Mucosa of descending colon (tissue), 3 donors: ENCODE measurements at places on chromosomes 3 and 15. TPM values are rescaled to one million over a fixed set of nuclear protein-coding genes. Genes with fewer than 3 reads are reported as not detected.

GRCh38 chr15:55696221-55696620 is 46.7 kb downstream of the PRTG start:
- DNase-seq: no peak

GRCh38 chr3:194696702-194697101 is 11.0 kb downstream of the FAM43A start:
- DNase-seq: no peak

DNA sequence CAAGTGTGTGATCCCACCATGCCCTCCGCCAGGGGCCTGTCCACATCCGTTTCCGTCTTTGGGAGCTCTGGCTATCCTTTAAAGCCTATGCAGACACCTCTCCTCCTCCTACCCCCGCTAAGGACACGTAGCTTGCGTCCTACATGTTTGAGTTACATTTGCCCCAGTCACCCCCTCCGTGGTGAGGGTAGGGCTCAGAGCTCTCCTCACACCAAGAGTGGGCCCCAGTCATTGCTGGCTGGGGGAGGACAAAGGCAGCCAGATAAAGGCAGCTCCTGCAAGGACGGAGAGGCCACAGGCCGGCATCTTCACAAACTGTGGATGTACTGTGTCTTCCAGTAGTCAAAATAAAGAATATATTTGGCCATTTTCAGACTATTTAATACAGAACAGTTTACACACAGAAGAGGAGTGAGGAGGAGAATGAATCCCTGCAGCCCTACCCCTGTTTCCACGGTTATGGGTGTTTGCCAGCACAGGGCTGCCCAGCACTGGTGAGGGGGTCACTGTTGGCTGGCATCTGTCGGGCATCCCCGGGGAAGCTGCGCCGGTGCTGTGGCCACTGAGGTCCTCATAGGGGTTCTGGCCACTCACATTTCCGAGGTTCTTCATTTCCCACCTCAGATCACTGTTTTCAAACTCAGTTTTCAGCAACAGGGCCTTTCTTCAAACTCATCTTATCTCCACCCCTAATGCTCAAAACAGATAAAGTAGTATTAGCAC is 118.7 kb downstream of the CHRNA7 start:
- DNase-seq: no peak

DNA sequence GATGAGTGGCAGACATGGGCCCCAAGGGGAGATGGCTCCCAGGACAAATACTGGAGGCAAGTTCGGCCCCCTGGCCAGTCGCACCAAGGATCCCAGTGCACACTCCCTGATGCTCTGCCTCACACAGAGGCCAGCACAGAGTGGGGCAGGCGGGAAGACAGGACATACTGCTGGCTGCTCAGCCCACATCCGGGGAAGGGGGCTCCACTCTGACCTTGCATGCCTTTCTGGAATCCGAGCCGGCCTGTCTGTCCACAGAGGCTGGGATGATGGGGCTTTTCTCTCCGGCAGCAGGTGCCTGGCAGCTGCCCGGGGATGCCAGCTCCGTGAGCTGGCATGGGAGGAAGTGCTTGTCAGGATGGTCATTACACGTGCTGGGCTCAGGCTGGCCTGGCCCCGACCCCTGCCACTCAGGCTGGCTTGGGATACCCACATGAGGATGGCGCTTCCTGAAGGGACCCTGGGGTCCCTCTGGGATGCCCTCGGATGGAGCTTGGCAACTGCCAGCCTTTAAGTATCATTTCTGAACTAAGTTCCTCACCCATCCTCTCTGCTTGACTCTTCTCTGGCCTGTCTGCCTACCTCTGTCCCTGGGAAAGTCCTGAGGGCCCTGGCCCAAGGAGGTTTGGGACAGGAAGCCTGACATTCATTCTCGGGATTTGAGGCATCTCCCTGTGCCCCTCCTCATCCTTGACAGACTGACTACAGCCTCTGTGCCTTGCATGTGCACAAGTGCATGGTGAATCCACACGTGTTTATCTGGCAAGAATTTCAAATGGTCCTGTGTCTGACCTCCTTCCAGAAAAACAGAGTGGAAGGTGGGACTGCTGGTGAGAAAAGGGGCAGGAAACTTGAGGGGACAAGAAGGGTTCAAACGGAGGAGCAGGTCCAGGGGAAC is 46.5 kb downstream of the EXOG start:
- DNase-seq: no peak

DNA sequence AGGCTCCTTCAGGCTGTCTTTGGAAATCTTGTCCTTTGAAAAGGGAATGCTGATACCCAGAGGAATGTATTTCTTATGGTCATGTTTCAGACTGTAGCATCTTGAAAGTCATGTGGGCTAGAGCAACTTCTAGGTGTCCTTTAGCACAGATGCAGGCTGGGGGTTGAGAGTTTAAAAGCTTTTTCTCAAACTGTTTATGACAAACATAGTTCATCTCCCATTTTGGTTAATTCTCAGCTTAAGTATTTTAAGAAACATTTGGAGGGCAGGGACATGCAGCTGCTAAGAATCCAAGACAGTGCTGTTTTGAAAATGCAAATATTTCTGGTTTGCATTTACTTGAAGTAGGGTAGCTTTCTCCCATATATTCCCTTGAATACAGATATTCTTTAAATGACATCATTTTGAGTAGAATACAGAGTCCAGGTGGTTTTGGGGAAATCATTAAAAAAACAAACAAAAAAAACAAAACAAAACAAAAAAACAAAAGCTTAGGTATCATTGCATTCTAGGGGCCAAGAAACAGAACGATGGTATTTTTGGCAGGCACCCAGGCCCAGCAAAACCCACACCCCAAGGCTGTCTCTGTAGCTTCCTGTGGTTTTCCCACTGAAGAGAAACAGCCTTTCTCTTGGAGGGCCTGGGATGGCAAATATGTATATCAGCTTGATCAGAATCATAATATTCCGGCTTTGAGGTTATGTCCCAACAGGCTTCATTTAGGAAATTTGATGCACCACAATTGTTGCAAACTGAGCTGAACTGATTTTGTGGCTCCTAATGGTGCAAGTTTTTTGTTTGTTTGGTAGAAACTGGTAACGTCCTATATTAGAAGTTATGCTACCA is 120.0 kb downstream of the ATG7 start:
- no peak for DNase-seq

DNA sequence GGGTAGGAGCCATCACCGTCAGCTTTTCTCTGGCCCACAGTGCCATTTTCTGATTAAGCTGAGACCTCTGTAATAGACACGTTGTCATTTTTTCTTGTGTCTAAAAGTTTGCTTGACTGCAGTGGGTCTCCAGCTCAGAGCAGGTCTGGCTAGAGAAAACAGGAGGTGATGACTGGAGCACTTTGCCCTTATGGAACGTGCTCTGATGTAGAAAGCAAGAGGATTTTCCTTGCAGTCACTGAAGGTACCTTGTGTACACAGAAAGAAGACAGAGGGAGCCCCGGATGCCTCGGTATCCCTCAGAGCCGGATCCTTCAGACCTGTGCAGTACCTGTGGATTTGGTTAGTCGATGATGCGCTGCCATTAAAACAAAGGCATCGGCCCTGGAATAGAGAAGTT is 76.2 kb downstream of the IGF1R start:
- DNase-seq: no peak

- no peak for DNase-seq
Observed at GRCh38 chr3:160016972-160017371, 28.3 kb downstream of the IL12A start.

GRCh38 chr15:27730868-27731267 is 368.2 kb downstream of the OCA2 start:
- DNase-seq: no peak

- no peak for DNase-seq
Observed at GRCh38 chr3:50617096-50617791, at the start of gene MAPKAPK3. Gene MAPKAPK3, plus strand, starts transcription at chr3:50617151. Its CDS starts 415 bp downstream, at chr3:50617566.

DNA sequence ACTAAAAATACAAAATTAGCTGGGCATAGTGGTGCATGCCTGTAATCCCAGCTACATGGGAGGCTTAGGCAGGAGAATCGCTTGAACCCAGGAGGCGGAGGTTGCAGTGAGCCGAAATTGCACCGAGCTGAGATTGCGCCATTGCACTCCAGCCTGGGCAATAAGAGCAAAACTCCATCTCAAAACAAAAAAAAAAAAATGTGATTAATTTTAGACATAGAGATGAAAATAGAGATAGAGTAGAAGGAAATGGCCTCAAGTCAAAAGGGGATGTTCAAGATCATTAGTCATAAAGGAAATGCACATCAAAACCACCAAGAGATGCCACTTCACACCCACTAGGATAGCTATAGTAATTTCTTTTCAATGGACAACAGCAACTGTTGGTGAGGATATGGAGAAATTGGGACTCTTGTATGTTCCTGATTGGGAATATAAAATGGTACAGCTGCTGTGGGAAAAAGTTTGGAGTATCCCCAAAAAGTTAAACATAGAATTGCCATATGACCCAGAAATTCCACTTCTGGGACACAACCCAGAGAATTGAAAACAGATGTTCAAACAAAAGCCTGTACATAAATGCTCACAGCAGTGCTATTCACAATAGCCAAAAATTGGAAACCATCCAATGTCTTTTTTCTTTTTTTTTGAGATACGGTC is 55.4 kb downstream of the ABHD2 start:
- no peak for DNase-seq

DNA sequence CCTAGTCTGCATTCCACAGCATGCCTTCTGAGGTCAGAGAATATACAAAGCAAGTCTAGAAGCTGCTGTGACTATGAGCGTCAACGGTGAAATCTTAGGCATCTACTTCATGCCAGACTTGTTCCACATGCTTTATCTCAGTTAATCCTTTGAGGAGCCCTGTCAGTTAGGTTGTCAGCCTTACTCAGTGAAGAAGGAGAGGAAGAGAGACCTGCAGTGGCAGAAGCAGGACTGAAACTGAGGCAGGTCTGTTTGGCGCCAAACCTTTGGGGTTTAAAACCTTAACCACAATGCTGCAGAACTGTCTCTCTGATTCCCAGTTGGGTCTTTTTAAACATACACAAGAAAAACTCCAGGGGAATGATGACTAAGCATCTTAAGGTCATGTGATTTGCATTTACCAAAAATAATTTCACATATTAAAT is 139.0 kb upstream of the LIPC start:
- no peak for DNase-seq

DNA sequence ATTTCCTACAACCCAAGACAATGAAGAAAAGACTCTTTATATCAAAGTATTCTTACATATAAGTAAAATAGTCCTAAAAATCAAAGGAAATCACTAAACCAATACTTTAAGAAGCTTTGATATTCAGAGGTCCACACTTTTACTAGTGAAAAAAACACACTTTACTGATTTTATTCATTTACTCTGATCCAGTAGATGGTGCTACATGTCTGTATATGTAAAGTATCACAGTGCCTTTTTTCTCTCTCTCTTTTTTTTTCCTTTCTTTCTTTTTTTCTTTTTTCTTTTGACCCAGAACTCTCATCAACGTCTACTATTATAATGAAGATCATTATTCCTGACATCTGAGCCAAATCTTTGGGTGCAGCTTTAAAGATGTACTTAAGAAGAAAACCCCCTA is 10.8 kb upstream of the CCDC39 start:
- DNase-seq: no peak

- DNase-seq: peak; percentile 78
Observed at GRCh38 chr15:29821416-29822099, 710 bp downstream of the TJP1 start.

DNA sequence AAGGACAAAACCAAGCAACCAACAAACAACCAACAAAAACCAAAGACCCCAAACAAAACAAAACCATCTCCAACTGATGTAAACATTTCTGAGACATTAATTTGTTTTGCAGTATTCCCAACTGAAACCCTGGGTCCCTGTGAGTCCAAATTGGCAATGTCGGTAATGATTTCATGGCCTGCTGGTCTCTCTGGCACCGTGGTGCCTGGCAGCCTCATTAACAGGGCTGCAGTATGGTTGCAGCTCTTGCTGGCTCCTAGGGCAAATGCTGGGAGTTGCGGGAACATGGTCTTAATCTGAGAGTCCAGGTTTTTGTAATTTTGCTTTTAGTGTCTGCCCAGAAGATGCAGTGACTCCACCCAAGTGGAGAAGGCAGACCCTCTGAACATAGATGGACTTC is 128.3 kb downstream of the SV2B start:
- no peak for DNase-seq

- no peak for DNase-seq
Observed at GRCh38 chr15:100730655-100731266, 128.4 kb downstream of the ASB7 start.

DNA sequence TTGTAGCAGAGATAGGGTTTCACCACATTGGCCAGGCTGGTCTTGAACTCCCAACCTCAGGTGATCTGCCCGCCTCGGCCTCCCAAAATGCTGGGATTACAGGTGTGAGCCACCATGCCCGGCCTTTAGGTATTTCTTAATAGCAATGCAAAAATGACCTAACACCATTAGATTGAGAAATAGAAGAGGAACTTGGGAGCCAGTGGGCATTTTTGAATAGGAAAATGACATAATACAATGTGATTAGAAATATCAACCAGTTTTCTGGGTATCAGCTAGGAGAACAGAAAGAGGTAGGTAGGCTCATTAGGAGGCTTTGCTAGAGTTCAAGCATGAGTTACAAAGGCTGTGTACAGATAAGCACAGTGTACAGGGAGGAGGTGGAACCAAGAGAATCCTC is 101.8 kb upstream of the TBC1D5 start:
- no peak for DNase-seq

DNA sequence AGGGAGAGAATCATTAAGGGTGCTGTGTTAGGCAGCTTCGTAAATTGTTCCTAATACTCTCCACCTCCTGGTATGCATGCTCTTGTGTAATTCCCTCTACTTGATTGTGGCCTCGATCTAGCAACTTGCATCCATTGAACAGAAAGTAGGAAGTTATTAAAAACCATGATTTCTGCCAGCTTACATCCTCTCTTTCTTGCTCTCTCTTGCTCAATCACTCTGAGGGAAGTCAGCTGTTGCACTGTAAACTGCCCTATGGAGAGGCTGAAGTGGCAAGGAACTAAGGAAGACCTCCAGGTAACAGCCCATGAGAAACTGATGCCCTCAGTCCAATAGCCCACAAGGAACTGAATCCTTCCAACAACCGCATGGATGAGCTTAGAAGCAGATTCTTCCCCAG is 92.6 kb downstream of the ERC2 start:
- DNase-seq: no peak

GRCh38 chr15:69096196-69096595 is 64.2 kb upstream of the GLCE start:
- no peak for DNase-seq

ARIH2 gene
- total RNA-seq: 73.3 TPM

CLDN11 gene
- total RNA-seq: 15.9 TPM

LRRC31 gene
- 63.8 TPM for total RNA-seq

SLC12A1 gene
- total RNA-seq: not detected

ZNF501 gene
- 3.6 TPM for total RNA-seq

FSTL1 gene
- 246 TPM for total RNA-seq
